ENCODE measurements at places on chromosomes 1 and 21. TPM values are rescaled to one million over a fixed set of nuclear protein-coding genes. Genes with fewer than 3 reads are reported as not detected.

GRCh38 chr1:12383001-12383400 lies 153.2 kb downstream of the VPS13D start:
- H3K27ac ChIP-seq = no peak overlapping the region
- no peaks in the 10 kb centered on the region for H3K27me3 ChIP-seq
- H3K4me1 ChIP-seq = no peaks in the 10 kb centered on the region
- no peak overlapping the region for H3K4me3 ChIP-seq
- no peak for DNase-seq

GRCh38 chr1:8425781-8426161 lies 107.9 kb downstream of the SLC45A1 start:
- H3K4me1 ChIP-seq = peaks cover 54% of the 10 kb centered on the region
- H3K36me3 ChIP-seq = no peaks in the 10 kb centered on the region
- no peaks in the 10 kb centered on the region for H3K27me3 ChIP-seq
- no peak for DNase-seq
- no peak overlapping the region for H3K4me3 ChIP-seq

GRCh38 chr1:47752559-47752958 lies 244.6 kb downstream of the TRABD2B start:
- H3K4me3 ChIP-seq = no peak overlapping the region
- no peak for DNase-seq
- H3K36me3 ChIP-seq = no peaks in the 10 kb centered on the region
- no peak overlapping the region for H3K27ac ChIP-seq
- H3K27me3 ChIP-seq = no peaks in the 10 kb centered on the region

DNA sequence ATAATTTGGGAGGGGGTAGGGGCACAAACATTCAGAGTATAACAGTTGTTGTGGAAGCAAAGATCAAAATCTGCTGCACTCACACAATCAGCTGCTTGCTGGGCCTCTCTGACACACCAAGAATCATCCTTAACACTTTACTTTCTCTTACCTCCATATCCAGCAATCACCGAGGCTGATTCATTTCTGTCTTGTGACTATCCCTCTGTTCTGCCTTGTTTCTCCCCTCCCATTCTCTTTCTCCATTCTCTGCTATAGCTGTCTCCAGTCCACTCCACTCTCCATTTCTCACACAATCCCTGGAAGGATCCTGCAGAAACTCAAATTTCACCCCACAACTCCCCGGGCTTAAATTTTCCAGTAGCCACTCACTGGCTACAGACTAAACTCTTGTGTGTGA lies 91.8 kb upstream of the NGF start:
- DNase-seq = no peak
- no peak overlapping the region for H3K27ac ChIP-seq
- H3K4me3 ChIP-seq = no peak overlapping the region

DNA sequence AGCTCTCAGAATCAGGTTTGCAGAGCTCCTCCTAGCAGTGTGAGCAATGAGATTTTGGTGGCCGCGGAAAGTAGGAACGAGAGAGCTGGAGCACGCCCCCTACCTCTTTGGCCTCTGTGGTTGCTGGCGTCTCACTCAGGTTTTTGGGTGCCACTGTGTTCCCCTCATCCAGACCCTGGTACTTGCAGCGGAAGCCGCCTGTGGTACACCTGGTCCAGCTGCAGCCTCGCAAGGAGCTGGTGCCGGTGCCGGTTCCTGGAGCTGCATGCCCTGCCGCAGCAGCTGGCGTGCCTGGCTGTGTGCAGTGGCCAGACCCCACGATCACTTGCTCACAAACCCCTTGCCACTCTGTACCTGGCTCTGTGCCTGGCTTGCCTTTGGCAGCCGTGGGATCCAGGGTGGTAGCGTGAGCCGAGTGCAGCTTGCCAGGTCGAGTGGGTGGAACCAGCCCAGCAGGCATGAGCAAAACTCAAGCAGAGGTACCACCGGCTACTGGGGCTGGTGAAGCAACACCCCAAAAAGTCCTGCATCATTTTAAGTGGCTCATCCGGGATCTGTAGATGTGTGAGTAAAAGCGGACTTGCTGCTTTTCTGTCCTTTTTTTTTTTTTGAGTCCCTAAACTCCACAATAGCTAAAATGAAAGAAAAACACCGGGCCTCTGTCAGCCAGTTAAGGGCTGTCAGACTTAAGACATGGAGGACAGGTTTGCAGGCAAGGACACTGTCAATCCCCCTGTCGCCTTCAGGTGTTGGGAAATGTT lies 844.9 kb downstream of the KCNT2 start:
- no peaks in the 10 kb centered on the region for H3K36me3 ChIP-seq
- H3K27me3 ChIP-seq = no peaks in the 10 kb centered on the region
- no peaks in the 10 kb centered on the region for H3K4me1 ChIP-seq
- H3K27ac ChIP-seq = no peak overlapping the region

DNA sequence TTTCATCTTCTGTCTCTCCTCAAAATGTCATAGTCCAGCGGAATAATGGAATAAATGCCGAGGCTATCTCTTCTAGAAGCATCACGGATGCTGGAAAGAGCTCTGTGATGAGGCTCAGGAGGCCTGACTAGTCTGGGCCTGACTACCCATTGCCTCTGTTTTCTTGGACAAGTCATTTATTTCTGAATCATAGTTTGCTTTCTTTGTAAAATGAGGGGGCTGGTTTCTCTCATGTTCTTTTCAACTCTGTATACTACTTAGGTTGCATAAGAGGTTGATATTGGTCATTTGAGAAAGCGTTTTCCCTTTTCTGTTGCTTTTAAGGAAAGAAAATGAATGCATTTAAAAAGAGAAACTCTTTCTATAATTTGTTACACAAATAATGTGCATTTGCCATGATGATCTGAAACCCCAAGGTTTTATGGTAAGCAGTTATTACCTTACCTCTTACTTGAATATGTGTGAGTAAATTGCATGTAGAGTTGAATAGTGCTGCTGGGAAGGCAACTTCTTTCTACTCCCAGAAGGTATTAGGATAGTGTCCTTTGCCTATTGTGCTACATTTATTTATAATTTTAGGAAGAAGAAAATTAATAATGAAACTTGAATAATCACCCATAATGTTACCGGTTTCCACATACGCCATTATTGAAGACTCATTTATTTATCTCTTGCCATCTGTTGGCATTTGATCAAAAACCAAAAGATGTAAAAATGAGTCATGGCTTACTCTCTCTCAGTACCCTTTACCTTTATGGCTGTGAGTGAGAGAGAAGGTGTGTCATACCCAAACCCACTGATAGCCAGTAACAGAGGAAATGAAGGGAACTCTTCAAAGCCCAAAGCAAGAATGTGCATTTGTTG lies 179.1 kb downstream of the FASLG start:
- H3K27ac ChIP-seq = no peak overlapping the region
- no peaks in the 10 kb centered on the region for H3K36me3 ChIP-seq
- no peak for DNase-seq
- no peak overlapping the region for H3K4me3 ChIP-seq

- H3K4me3 ChIP-seq = no peak overlapping the region
- H3K4me1 ChIP-seq = no peaks in the 10 kb centered on the region
- H3K27ac ChIP-seq = no peak overlapping the region
- H3K27me3 ChIP-seq = no peaks in the 10 kb centered on the region
Observed at GRCh38 chr1:51463561-51463960, 55.5 kb downstream of the EPS15 start.

GRCh38 chr1:6275826-6276782 lies 15.2 kb upstream of the GPR153 start:
- peaks cover 11% of the 10 kb centered on the region for H3K4me1 ChIP-seq
- DNase-seq = peak; percentile 60
- peak overlapping the region; percentile 22 for H3K4me3 ChIP-seq
- peak overlapping the region; percentile 55 for H3K27ac ChIP-seq
- no peaks in the 10 kb centered on the region for H3K27me3 ChIP-seq
- H3K36me3 ChIP-seq = no peaks in the 10 kb centered on the region

DNA sequence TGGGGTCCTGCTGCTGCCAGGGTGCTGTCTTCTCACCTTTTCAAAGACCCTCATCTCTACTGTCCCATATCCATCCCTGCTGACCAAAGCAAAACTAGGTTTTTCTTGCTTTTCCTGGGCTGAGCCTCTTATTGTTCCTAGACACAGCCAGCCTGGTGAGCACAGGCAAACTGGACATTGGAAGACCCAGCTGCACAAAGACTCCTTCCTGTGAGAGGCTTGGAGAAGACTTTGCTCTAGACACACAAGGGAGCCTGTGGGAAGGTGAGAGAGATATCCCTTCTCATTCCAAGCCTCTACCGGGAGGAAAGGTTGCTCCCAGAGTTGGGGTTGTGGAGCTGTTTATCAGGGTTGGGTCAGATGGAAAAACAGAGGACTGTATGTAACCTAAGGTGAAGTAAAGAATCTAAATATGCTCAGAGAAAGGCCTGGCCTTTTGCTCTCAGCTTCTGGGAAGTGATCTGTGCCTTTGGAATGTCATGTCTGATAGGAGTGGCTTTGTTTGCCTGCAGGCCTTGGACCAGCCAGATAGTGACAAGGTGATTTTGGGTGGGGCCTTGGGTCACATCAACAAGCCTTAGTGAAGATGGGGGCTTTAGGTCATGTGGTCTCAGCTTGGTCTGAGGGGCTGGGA lies 87.6 kb upstream of the RUNX1 start:
- DNase-seq = no peak
- H3K27ac ChIP-seq = no peak overlapping the region

DNA sequence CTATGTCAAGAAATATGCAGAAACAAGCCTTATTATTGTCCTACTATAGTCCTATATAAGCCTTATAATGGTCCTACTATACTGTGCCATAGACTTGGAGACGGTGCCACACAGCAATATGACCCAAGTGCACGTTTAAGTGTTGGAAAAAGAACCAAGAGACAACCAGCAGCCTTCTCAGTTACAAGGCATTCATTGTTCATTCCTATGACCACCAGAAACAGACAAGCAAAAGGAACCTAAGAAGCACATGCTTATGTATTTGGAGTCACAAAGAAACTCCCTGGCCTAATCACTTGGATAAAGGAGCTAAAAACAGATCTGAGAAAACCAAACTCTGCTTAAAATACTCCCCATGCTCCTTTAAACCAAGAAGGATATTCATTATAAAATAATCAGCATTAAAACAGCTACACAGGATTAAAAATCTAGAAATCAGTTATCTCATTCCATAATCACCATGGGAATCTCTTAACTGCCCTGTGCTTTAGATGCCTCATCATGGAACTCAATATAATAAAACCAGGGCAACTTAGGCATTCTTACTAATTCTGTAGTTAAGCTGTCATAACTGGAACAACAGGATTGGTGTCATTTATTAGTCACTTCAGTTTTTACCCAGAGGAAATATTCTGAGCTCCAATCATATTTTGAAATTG lies 7.0 kb downstream of the COLGALT2 start:
- H3K27ac ChIP-seq = no peak overlapping the region
- H3K4me1 ChIP-seq = peaks cover 24% of the 10 kb centered on the region
- DNase-seq = no peak
- no peak overlapping the region for H3K4me3 ChIP-seq

- H3K4me3 ChIP-seq = no peak overlapping the region
- H3K27me3 ChIP-seq = no peaks in the 10 kb centered on the region
- DNase-seq = no peak
- H3K4me1 ChIP-seq = no peaks in the 10 kb centered on the region
- no peak overlapping the region for H3K27ac ChIP-seq
Observed at GRCh38 chr1:8061210-8061609, 35.1 kb upstream of the ERRFI1 start.

DNA sequence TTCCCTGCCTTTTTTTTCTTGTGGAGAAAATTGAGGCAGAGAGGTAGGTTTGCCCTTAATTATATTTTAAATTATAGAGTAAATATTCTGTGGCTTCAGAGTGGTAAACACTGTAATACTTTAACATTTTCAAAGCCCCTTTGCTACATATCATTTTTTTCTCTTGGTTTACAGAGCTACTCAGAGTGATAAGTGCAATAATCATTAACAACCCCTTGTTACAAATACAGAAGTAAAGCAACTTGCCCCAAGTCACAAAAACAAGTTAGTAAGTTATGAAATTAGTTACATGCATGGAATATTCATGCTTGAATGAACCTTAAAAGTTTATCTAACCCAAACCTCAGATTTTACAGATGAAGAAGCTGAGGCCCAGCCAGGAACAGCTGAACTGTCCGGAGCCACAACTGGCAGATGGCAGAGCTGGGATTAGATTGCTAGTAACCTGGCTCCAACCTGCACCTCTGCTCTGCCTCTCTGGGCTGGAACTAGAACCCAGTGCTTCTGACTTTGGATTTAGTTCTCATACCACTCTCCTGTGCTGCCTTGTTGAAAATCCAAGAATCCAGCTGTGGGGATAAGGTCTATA lies 48.7 kb downstream of the TNN start:
- no peaks in the 10 kb centered on the region for H3K36me3 ChIP-seq
- H3K4me3 ChIP-seq = no peak overlapping the region
- no peaks in the 10 kb centered on the region for H3K4me1 ChIP-seq

DNA sequence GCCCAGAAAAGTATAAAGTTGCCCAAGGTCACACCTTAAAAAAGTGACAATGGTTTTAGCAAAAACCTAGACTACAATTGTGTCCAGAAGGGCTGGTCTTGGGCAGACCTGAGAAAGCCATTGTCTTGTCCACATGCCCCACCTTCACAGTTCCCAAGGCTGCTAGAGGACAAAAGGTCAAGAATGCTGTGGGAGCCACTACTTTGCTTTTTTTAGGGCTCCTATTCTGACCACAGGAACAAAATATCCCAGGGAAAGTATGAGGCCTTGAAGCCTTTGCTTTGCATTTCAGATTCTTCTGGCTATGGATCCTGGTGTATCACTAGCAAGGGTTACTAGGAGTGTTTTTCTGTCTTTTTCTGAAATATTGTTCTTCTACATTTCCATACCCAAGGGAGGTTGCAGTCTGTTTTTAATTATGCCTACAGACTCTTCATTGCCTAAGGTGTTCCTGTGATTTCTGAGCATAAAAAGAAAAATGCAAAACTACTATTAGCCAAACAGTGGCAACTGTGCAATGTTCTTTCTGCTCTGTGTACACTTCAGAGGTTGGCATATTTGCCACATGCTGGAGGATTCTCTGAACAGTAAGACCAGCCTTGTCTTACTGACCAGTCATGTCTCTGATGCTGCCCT lies 10.7 kb downstream of the C1orf162 start:
- no peak overlapping the region for H3K27ac ChIP-seq
- H3K4me3 ChIP-seq = no peak overlapping the region
- no peak for DNase-seq
- H3K4me1 ChIP-seq = peaks cover 8% of the 10 kb centered on the region

DNA sequence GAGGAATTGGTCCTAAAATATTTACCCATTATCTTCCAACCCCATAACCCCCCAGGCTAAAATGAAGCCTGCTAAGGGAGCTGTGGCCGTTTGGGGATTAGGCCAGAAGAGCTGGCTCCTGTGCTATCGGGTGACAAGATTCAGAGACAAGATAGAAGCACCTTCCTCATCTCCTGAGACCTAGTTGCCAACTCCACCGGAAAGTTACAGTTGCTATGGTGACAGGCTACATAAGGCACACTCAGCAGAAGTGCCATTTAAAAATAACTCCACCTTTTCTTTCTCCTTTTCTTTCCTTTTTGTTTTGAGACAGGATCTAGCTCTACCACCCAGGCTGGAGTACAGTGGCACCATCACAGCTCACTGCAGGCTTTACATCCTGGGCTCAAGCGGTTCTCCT lies 43.6 kb upstream of the ROR1 start:
- H3K4me1 ChIP-seq = no peaks in the 10 kb centered on the region
- H3K4me3 ChIP-seq = no peak overlapping the region
- no peak overlapping the region for H3K27ac ChIP-seq

- DNase-seq = no peak
- no peaks in the 10 kb centered on the region for H3K27me3 ChIP-seq
- peaks cover 6% of the 10 kb centered on the region for H3K36me3 ChIP-seq
Observed at GRCh38 chr1:1797731-1798341, 19.6 kb upstream of the NADK start.

The SEC16B gene
- total RNA-seq = 1.6 TPM

The SNX7 gene
- total RNA-seq = 2.8 TPM

The CADM3 gene
- 1.2 TPM for total RNA-seq

The CHI3L2 gene
- total RNA-seq = 0.41 TPM

The HP1BP3 gene
- 134 TPM for total RNA-seq

The C1orf56 gene
- total RNA-seq = 7.0 TPM
